ENCODE measurements at places on chromosomes 4 and X. TPM values are rescaled to one million over a fixed set of nuclear protein-coding genes. Genes with fewer than 3 reads are reported as not detected.

Gene MECP2
- 60.0 TPM for total RNA-seq

GRCh38 chr4:15381806-15382338 is 46.0 kb upstream of the C1QTNF7 start:
- no peak overlapping the region for H3K27ac ChIP-seq
- no peaks in the 10 kb centered on the region for H3K27me3 ChIP-seq

GRCh38 chr4:178738026-178738425 is 1295.8 kb upstream of the AGA start:
- no peaks in the 10 kb centered on the region for H3K36me3 ChIP-seq
- H3K4me1 ChIP-seq, result no peaks in the 10 kb centered on the region
- no peak for DNase-seq
- H3K4me3 ChIP-seq, result no peak overlapping the region
- H3K27me3 ChIP-seq, result no peaks in the 10 kb centered on the region

GRCh38 chr4:47790105-47790504 is 47.8 kb downstream of the CORIN start:
- no peak for DNase-seq
- no peak overlapping the region for H3K4me3 ChIP-seq
- H3K27ac ChIP-seq, result no peak overlapping the region
- no peaks in the 10 kb centered on the region for H3K36me3 ChIP-seq
- H3K4me1 ChIP-seq, result no peaks in the 10 kb centered on the region
- H3K27me3 ChIP-seq, result peaks cover 8% of the 10 kb centered on the region

- peaks cover 3% of the 10 kb centered on the region for H3K4me1 ChIP-seq
- H3K27ac ChIP-seq, result no peak overlapping the region
- H3K4me3 ChIP-seq, result no peak overlapping the region
- no peaks in the 10 kb centered on the region for H3K36me3 ChIP-seq
- H3K27me3 ChIP-seq, result peaks cover 2% of the 10 kb centered on the region
Observed at GRCh38 chrX:103878466-103879122, 46.5 kb upstream of the RAB9B start.

Gene HTRA3
- not detected for total RNA-seq

GRCh38 chrX:24862343-24862742 is 153.4 kb downstream of the ARX start:
- H3K27me3 ChIP-seq, result no peaks in the 10 kb centered on the region
- DNase-seq, result no peak
- no peak overlapping the region for H3K4me3 ChIP-seq

DNA sequence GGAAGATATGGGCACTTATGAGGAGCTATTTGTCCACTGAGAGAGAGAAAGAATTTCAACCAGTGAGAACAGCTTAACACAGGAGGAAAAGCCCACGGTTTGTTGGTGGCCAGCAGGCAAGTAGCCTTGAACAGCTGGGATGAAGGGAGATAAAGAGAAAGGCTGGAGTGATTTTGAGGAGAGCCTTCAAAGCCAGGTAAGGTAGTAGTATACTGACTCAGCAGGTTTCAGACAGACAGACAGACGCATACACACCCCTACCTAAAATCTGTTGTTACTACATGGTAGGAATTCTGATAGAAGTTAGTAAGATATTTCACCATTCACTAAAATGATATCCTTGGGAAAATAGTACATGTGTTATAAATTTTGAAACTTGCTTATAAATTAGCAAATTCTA is 60.5 kb downstream of the SEC24D start:
- no peaks in the 10 kb centered on the region for H3K27me3 ChIP-seq
- no peaks in the 10 kb centered on the region for H3K36me3 ChIP-seq
- H3K27ac ChIP-seq, result no peak overlapping the region

- no peak for DNase-seq
- no peaks in the 10 kb centered on the region for H3K27me3 ChIP-seq
- peaks cover 9% of the 10 kb centered on the region for H3K4me1 ChIP-seq
Observed at GRCh38 chr4:104941661-104942062, 205.0 kb upstream of the TET2 start.

DNA sequence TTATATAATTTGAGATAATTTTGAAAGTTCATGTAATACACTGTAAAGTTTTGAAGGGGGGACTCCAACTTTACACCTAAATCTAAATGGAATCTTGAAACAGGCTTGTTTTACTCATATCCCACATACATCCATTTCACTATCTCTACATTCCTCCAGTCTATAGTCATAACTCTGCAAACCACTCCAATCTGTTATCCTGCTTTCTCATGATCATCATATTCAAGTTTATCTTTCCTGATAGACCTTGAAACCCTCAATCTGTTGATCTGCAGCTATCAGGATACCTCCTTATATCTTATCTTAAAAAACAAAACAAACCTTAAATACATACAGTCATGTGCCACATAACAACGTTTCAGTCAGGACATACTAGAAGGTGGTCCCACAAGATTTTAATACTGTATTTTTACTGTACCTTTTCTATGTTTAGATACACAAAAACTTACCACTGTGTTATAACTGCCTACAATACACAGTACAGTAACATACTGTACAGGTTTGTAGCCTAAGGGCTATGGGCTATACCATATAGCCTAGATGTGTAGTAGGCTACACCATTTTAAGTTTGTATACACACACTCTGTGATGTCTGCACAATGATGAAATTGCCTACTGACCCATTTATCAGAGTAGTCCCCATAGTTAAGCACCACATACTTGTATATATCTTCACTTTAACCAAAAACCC is 14.0 kb downstream of the CHIC2 start:
- no peak overlapping the region for H3K27ac ChIP-seq
- H3K36me3 ChIP-seq, result peaks cover 22% of the 10 kb centered on the region
- no peaks in the 10 kb centered on the region for H3K27me3 ChIP-seq
- no peak for DNase-seq

GRCh38 chrX:149638860-149639259 is 7.3 kb upstream of the TMEM185A start:
- no peak for DNase-seq
- H3K27me3 ChIP-seq, result peaks cover 7% of the 10 kb centered on the region
- H3K36me3 ChIP-seq, result no peaks in the 10 kb centered on the region
- no peak overlapping the region for H3K27ac ChIP-seq
- no peak overlapping the region for H3K4me3 ChIP-seq
- peaks cover 7% of the 10 kb centered on the region for H3K4me1 ChIP-seq

Gene MAB21L2
- total RNA-seq, result not detected

Measured in activated CD4-positive, alpha-beta T cell treated with anti-CD3 and anti-CD28 coated beads for 36 hours (primary cell).